Activated T-helper 2 cell treated with anti-CD3 and anti-CD28 coated beads, Interferon-gamma antibody, Interleukin-2, Interleukin-4, amounts not matched to agents 10 μg/mL and 5 μg/mL and 100 μg/mL, durations not matched to agents 14 hours and 24 hours and 36 hours (primary cell): ENCODE measurements at places on chromosomes 2 and 18. TPM values are rescaled to one million over a fixed set of nuclear protein-coding genes. Genes with fewer than 3 reads are reported as not detected.
A peak's percentile ranks its signal among the peaks of the same experiment; 100 is the strongest.

- H3K27ac ChIP-seq: no peak overlapping the region
- no peaks in the 10 kb centered on the region for H3K36me3 ChIP-seq
- H3K4me1 ChIP-seq: peaks cover 4% of the 10 kb centered on the region
- no peak overlapping the region for H3K4me3 ChIP-seq
- no peak for DNase-seq
- peaks cover 2% of the 10 kb centered on the region for H3K27me3 ChIP-seq
Observed at GRCh38 chr2:214575030-214575429, 164.2 kb downstream of the VWC2L start.

GRCh38 chr2:108855194-108855593 lies 68.6 kb downstream of the CCDC138 start:
- H3K27me3 ChIP-seq: no peaks in the 10 kb centered on the region
- no peak overlapping the region for H3K4me3 ChIP-seq
- no peak for DNase-seq
- no peak overlapping the region for H3K27ac ChIP-seq
- peaks cover 49% of the 10 kb centered on the region for H3K36me3 ChIP-seq
- peaks cover 2% of the 10 kb centered on the region for H3K4me1 ChIP-seq

DNA sequence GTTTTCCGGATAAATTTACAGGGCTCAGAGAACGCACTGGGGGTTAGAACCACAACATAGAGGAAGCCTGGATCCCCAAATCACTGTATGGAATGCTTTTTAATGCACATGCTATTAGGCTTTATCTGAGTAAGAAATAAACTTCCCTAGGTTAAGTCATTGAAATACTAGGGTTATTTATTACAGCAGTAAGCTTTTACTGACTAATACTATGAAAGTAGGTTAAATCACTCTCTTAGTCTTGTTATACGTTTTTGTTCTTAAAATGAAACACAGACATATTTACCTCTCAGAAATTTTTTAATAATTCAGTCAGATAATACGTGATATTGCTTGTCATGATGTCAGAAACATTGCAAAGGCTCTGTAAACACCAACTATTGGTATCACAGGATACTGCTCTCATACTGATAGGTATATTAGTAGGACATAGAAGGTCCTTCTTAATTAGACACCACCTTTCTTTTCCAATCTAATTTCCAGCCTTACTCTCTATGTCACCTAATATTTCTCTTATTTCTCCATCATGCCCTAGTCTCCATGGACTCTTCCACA lies 162.7 kb upstream of the NYAP2 start:
- no peaks in the 10 kb centered on the region for H3K36me3 ChIP-seq
- H3K27ac ChIP-seq: no peak overlapping the region
- peaks cover 2% of the 10 kb centered on the region for H3K4me1 ChIP-seq
- DNase-seq: no peak

DNA sequence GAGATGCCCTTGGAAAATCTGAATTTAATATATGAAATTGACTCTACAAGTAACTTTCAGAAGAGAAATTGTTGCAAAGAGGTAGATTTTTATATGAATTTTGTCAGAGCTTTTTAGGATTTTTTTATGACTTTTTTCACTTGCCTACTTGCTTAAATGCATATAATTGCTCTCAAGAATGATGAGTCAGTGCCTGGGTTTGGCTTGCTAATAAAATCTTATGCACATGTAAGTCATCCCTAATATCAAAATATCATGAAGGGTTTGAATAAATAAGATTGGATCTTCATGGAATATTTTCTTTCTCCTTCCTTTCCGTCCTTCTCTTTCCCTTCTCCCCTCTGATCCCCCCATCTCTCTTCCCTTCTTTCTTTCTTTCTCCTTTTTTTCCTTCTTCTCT lies 354.1 kb downstream of the TXNL1 start:
- H3K4me1 ChIP-seq: no peaks in the 10 kb centered on the region
- no peak overlapping the region for H3K27ac ChIP-seq

GRCh38 chr2:205633994-205634393 lies 48.3 kb upstream of the NRP2 start:
- H3K27ac ChIP-seq: no peak overlapping the region
- H3K36me3 ChIP-seq: no peaks in the 10 kb centered on the region
- no peak overlapping the region for H3K4me3 ChIP-seq
- H3K4me1 ChIP-seq: peaks cover 40% of the 10 kb centered on the region

GRCh38 chr2:2974982-2975381 lies 402.6 kb downstream of the EIPR1 start:
- no peaks in the 10 kb centered on the region for H3K36me3 ChIP-seq
- DNase-seq: no peak
- H3K4me1 ChIP-seq: no peaks in the 10 kb centered on the region
- no peak overlapping the region for H3K27ac ChIP-seq
- no peaks in the 10 kb centered on the region for H3K27me3 ChIP-seq
- no peak overlapping the region for H3K4me3 ChIP-seq

DNA sequence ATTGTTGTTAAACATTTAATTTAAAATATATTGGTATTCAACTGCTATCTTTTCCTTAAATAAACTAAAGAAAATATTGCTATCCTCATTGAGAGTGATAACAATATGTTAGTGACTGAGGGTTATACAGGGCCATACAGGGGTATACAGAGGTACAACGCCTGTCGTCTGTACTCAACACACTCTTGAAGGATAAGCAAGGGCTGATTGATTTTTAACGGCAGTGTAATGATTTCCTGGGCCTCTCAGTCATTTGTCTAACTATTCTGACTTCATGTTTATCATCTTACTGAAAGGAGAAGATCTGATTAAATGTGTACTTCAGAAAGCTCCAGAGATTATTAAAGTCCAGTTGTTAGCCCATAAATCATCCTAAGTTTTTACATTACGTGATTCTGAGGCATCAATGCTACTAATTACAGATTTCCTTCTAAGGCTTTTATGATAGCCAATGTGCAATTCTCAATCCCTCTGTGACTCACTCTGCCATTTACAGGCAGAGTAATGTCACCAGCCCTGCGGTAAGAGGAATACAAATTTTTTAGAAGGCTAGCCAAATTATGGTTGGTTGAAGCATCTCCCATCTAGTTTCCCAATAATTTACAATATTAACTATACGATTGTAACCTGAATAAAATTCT lies 893.0 kb upstream of the CHAC2 start:
- no peaks in the 10 kb centered on the region for H3K4me1 ChIP-seq
- no peaks in the 10 kb centered on the region for H3K36me3 ChIP-seq
- no peak overlapping the region for H3K27ac ChIP-seq
- DNase-seq: no peak

DNA sequence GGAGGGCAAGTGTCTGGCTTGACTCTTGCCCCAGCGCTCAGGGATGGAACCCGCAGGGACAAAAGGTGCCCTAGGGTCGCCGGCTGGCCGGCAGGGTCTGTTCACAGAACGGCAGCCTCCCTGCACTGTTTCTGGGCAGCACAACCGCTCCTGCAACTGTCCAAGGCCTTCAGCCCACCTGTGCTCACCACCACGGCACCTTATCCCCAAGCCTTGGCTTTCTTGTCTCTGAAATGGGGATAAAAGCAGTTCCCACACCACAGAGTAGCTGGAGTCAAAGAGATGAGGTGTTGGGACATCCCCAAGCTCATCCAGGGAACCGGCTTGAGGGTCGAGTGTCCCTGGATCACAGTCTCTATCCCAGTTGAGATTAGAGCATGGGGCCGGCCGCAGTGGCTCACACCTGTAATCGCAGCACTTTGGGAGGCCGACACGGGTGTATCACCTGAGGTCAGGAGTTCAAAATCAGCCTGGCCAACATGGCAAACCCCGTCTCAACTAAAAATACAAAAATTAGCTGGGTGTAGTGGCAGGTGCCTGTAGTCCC lies 4.7 kb downstream of the SNORC start:
- H3K4me1 ChIP-seq: peaks cover 2% of the 10 kb centered on the region
- H3K4me3 ChIP-seq: peak overlapping the region; percentile 72
- no peak overlapping the region for H3K27ac ChIP-seq
- H3K27me3 ChIP-seq: peaks cover 7% of the 10 kb centered on the region
- H3K36me3 ChIP-seq: no peaks in the 10 kb centered on the region

- H3K36me3 ChIP-seq: peaks cover 3% of the 10 kb centered on the region
- H3K27ac ChIP-seq: no peak overlapping the region
- H3K27me3 ChIP-seq: no peaks in the 10 kb centered on the region
- H3K4me1 ChIP-seq: no peaks in the 10 kb centered on the region
- no peak overlapping the region for H3K4me3 ChIP-seq
- DNase-seq: no peak
Observed at GRCh38 chr2:31693882-31694281, 113.1 kb upstream of the SRD5A2 start.

DNA sequence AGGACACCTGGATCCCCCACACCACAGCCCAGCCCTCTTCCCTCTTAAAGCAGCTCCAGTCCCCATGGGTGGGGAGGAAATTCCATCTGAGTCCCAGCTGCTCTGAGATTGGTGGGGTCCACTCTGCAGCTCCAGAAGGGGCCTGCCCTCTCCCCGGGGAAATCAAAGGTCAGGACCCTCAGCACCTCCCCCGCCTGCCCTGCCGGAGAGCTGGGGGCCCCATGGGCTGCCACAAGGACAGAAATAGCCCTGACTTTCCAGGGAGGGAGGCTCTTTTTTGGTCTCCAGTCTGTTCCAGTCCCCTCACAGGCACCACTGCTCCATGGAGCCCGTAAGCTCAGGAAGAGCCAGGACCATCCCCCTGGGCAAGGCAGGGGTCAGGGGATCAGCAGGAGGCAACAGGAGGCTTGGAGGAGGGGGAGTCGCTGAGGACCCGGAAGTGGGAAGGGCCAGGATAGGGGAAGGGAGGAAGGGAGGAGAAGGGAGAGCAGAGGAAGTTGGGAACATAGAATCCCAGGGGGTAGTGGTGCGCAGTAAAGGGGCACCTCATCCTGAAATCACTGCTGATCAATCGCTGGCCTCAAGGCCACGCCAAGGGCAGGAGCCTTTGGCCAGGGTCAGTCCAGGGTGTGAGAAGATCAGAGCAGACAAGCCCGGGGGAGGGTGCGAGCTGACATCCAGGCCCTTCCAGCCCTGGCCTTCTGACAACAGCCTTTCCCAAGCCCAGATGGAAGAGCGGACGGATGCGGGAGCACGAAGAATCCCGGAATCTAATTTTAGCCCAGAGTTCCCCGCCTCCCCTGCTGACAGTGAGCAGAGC lies 7.6 kb downstream of the ADRA2B start:
- H3K36me3 ChIP-seq: no peaks in the 10 kb centered on the region
- no peak for DNase-seq
- no peak overlapping the region for H3K4me3 ChIP-seq
- H3K4me1 ChIP-seq: no peaks in the 10 kb centered on the region
- H3K27me3 ChIP-seq: peaks cover 5% of the 10 kb centered on the region
- H3K27ac ChIP-seq: no peak overlapping the region

GRCh38 chr2:28676152-28676835 lies 75.3 kb upstream of the PPP1CB start:
- no peak overlapping the region for H3K4me3 ChIP-seq
- DNase-seq: no peak
- H3K36me3 ChIP-seq: peaks cover 9% of the 10 kb centered on the region
- no peak overlapping the region for H3K27ac ChIP-seq

DNA sequence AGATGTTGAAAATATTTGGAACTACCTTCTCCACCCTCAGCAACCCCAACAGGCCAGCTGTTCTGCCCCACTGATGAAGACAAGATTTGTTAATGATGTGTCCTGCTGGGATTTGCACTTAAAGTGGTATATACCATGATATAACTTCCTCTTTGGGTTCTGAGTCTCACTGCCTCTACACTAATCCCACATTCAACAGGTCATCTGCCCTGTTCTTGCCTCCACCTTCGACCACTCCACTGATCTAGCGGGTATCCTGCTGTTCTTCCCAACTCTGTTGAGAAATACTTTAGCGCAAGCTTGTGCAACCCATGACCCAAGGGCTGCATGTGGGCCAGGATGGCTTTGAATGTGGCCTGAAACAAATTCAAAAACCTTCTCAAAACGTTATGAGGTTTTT lies 72.7 kb downstream of the LRP1B start:
- no peaks in the 10 kb centered on the region for H3K27me3 ChIP-seq
- no peak for DNase-seq
- H3K4me3 ChIP-seq: no peak overlapping the region
- no peak overlapping the region for H3K27ac ChIP-seq
- H3K36me3 ChIP-seq: no peaks in the 10 kb centered on the region
- H3K4me1 ChIP-seq: no peaks in the 10 kb centered on the region

GRCh38 chr2:238910751-238911351 lies 63.0 kb downstream of the TWIST2 start:
- H3K4me1 ChIP-seq: no peaks in the 10 kb centered on the region

- H3K4me1 ChIP-seq: no peaks in the 10 kb centered on the region
- DNase-seq: no peak
- no peak overlapping the region for H3K27ac ChIP-seq
- H3K4me3 ChIP-seq: no peak overlapping the region
- H3K27me3 ChIP-seq: no peaks in the 10 kb centered on the region
Observed at GRCh38 chr2:48668992-48669391, 51.3 kb downstream of the GTF2A1L start.

GRCh38 chr2:221262651-221263050 lies 309.5 kb downstream of the EPHA4 start:
- H3K4me1 ChIP-seq: no peaks in the 10 kb centered on the region
- no peak overlapping the region for H3K27ac ChIP-seq
- H3K36me3 ChIP-seq: no peaks in the 10 kb centered on the region

GRCh38 chr2:23824777-23825212 lies 102.1 kb downstream of the ATAD2B start:
- DNase-seq: no peak
- H3K27ac ChIP-seq: no peak overlapping the region
- H3K27me3 ChIP-seq: no peaks in the 10 kb centered on the region
- H3K36me3 ChIP-seq: peaks cover 11% of the 10 kb centered on the region

- H3K36me3 ChIP-seq: peaks cover 5% of the 10 kb centered on the region
Observed at GRCh38 chr18:46167971-46168370, 63.8 kb downstream of the HAUS1 start.

DNA sequence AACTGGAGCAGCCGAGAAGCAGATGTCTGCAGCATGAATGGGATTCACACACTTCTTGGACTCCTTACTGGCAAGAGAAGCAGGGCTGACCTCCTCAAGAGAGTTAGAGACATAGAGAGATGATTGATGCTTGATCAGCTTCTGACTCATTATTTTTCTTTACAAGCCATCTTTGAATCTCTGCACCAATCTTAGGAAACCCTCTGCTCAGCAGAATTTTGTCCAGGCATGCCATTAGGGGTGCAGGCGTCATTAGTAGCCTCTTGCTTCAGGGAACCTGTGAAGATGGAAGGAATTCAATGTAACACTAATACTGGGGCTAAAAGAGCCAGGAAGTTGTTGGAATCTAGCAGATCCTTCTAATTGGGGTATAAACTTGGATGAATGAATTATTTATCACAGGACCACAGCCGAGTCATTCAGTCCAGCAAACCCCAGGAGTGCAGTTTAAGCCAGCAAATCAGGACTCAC lies 151.8 kb downstream of the MGAT5 start:
- H3K27me3 ChIP-seq: peaks cover 7% of the 10 kb centered on the region
- no peak overlapping the region for H3K27ac ChIP-seq
- DNase-seq: no peak
- no peaks in the 10 kb centered on the region for H3K36me3 ChIP-seq
- peaks cover 2% of the 10 kb centered on the region for H3K4me1 ChIP-seq
- H3K4me3 ChIP-seq: no peak overlapping the region

FKBP1B gene
- 1.1 and 2.1 TPM in 2 replicates for total RNA-seq

ZRANB3 gene
- 5.1 and 7.0 TPM in 2 replicates for total RNA-seq

ONECUT2 gene
- not detected in 2 replicates for total RNA-seq

CDK5R2 gene
- not detected in 2 replicates for total RNA-seq

KATNAL2 gene
- 0.23 and 0.37 TPM in 2 replicates for total RNA-seq

STAM2 gene
- total RNA-seq: 14.3 and 15.9 TPM in 2 replicates

ALK gene
- total RNA-seq: not detected in 2 replicates
